ENCODE measurements at places on chromosomes 6 and 20.

DNA sequence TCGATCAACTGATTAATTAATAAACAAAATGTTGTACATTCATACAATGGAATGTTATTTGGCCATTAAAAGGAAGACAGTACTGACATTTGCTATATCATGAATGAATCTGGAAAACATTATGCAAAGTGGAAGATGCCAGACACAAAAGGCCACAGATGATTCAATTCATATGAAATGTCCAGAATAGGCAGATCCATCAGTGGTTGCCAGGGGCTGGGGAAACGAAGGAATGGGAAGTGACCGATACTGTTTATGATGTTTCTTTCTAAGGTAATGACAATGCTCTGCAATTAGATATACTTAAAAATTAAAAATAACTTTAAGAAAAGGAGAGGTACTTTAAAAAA is 37.2 kb downstream of the ELOVL5 start:
- DNase-seq, result no peak

GRCh38 chr6:2204272-2204671 is 41.1 kb downstream of the GMDS start:
- no peak for DNase-seq

DNA sequence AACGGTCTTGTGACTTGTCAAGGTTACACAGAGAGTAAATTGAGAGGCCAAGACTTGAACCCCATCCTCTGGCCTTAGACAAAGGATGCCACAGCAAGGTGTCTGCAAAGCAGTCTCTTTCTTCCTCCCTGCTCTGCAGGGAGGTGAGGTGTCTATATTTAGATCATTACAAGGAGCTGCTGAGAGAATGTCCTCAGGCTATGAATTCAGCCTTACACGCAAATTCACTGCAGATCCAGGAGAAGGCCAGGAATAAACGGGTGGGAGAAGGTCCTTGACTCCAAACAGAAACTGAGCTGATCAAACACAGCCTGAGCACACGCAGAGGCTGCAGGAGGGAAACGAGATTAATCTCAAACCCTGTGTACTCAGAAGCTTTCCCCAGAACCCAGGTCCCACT is 48.6 kb upstream of the PTPRT start:
- no peak for DNase-seq

DNA sequence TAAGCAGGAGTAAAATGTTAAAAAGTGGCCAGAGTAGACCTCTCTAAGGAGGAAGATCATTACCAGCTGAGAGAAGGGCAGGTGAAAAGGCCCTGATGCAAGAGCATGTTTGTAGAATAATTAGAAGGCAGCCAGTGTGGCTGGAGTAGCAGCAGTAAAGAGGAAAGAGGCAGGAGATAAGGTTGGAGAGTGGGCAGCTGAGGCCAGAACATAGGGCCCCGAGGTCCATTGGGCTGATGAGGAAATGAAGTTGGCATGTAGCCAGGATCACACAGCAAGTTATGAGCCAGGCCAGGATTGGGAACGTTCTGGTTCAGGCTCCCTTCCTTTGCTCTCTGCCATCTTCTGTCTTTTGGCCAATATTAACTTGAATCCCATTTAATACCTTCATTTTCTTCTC is 51.6 kb downstream of the RALY start:
- no peak for DNase-seq

GRCh38 chr6:26366504-26366903 is 1.5 kb downstream of the BTN3A2 start:
- no peak for DNase-seq

- DNase-seq, result no peak
These were observed 205.2 kb downstream of the FARS2 start for GRCh38 chr6:5466281-5467136.

DNA sequence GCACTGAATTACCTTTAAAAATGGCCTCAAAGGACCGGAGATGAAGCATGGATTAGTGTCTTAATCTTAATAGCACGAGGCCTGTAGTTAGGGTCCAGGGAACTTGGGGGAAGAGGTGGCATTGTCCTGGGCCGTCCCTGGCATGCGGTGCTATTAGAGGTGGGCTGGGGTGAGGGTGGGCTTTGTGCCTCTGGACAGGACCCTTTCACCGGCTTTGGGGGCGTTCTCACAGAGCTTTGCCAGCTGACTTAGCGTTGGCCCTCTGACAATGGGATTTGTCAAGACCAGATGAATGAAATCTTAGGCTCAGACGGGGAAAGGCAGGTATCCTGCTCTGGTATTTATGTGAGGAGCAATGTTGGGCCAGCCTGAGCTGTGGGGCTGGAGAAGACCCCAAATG is 59.6 kb downstream of the ERMARD start:
- no peak for DNase-seq

- DNase-seq, result no peak
These were observed 9.4 kb downstream of the MMP24 start for GRCh38 chr20:35235881-35236280.

DNA sequence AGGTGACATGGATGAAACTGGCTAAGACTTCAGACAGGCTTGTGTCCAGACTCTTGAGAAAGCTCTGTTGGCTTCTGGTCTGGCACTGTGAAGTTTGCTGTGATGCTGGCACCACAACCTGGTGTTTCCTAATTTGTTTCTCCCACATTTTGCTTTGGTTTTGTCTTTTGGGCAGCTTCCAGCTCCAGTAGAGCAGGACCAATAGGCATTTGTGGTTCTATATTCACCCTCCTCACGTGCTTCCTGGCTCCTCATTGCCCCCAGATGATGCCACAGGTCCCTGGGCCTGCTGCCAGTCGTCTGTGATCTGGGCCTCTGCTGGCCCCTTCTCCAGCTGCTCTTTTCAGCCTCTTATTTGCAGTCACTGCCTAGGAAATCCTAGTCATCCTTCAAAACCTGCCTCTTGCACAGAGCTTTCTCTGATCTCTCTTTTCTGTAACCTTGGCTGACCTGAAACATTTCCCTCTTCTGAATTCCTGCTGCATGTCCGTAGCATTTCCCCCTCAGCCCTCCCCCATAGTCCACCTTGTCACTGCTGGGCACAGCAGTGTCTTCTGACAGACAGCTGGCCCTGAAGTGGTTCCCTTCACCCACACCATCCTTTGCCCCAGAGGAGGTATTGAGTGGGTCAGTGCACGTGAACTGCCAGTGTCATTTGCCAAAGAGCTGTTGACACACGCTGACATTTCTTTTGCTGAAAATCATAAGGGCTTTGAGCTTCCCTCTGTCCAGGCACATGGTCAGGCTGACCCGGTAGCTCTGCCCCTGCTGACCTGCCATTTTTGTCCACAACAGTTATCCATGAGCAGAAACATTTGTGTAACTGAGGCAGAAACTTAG is 63.0 kb downstream of the PTPN1 start:
- DNase-seq, result no peak

DNA sequence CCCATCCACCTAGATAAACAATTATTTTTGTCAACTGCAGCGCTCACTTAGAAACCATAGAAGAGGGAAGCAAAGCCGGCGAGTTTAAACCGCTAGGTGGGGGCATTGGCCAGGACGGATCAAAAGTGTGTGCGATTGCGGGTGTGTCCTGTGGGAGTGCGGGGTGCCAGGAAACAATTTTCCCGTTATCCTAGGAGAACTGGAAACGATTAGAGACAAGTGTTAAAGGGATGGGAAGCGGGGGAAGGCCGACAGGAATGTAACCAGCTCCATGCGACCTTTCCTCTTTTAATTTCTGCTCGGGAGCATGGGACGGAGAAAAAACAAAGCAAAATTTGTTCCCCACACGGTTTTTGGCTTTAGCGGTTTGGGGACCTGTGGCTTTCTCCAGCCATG is 2.8 kb upstream of the HTR1B start:
- no peak for DNase-seq

GRCh38 chr6:28371706-28372451 is 22.1 kb downstream of the ZKSCAN3 start:
- DNase-seq, result no peak
